ENCODE measurements at places on chromosomes 5 and 9.

GRCh38 chr5:1709171-1709803 is 90.3 kb downstream of the MRPL36 start:
- DNase-seq: no peak

- DNase-seq: no peak
These were observed 109.2 kb downstream of the ANXA2R start for GRCh38 chr5:42930934-42931333.

- DNase-seq: no peak
These were observed 20.8 kb upstream of the CTNNA1 start for GRCh38 chr5:138732466-138732865.

GRCh38 chr5:17434982-17435381 is 63.0 kb upstream of the TAF11L2 start:
- no peak for DNase-seq

GRCh38 chr9:87886933-87887505 is 4.3 kb downstream of the SPATA31E1 start:
- DNase-seq: no peak

- DNase-seq: no peak
These were observed 14.1 kb downstream of the ADRB2 start for GRCh38 chr5:148840531-148840930.

GRCh38 chr5:148855249-148856008 is 29.0 kb downstream of the ADRB2 start:
- no peak for DNase-seq

GRCh38 chr5:163759000-163759704 is 253.7 kb downstream of the MAT2B start:
- no peak for DNase-seq

DNA sequence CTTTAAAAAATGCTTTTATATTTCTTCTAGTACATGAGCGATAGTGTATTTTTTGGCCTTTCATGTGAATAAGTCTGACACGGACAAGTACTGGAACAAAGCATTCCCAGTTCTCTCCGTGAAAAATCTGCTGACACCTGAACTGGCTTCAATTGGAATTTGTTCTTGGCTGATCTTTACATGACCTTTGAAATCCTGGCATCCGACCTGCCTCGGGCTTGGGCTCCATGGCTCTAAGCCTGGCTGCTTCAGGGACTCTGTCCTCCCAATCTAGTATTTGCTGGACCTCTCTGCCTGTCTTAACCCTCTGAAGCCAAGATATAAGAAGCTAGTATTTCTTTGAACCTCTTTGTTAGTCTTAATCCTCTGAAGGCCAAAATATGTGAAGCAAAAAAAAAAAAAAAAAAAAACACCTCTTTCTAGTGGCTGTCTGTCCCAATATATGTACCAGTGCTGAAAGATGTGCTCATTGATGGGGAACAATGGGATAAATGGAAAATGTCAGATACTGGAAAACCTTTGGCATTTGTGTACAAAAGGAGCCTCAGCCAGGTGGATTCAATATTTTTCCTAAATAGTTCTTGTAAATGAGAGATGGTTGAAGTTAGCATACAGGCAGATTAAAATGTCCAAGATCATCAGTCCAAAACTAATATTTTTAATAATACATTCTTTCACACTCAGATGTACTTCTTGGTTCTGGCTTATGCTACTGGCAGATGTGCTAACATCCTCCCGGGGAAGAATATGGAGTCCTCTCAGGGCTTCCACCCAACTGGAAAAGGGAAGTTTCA is 470.6 kb downstream of the TUSC1 start:
- DNase-seq: no peak

DNA sequence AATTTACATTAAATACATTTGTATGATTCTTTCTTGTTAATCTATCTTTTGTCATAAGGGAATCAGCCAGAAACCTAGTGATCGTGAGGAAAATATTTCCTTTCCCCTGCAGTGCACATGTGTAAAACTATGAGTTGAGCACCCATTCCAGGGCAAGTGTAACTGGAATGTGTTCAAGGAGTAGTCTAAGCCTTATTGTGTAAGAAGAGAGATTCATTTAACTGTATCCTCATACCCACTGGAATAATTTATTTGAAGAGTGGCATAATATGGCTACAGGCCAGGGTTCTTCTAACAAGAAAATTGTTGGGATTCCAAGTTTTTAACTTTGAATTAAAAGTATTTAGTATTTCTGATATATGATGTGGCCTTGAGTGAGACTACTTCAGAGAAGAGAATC is 1692.7 kb downstream of the EFNA5 start:
- DNase-seq: no peak

DNA sequence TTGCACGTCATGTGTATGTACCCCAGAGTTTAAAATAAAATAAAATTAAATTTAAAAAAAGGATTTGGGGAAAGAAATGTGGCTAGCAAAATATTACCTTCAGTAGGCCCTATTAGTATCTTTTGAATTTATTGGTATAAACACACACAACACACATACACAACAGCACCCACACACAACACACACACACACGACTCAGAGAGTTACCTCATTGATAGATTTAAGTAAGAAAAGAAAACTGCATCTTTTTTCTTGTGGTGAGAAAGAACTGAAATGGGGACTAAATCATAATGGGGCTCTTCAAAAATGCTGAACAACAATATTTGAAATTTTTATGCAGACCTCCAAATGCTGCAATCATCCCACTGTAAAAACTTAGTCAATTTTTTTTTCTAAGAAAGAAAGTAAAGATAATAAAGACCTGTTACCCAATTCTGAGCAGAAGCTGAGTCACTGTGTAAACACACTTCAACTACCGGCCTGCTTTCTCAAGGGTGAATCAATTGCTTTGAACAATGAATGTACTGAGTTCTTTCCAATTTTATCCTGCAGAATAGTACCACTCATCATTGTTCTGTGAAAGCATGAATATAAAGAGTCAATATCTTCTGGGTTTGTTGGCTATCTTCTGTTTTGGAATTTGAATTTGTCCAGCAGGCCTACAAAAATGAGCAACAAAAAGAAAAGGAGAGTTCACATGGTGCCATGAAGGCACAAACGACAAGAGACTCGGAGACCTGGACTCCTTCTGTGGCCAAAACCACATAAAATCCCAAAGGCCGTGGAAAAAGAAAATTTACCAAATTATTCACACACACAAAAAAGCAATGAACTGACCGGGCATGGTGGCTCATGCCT is 57.9 kb upstream of the CCNG1 start:
- no peak for DNase-seq

DNA sequence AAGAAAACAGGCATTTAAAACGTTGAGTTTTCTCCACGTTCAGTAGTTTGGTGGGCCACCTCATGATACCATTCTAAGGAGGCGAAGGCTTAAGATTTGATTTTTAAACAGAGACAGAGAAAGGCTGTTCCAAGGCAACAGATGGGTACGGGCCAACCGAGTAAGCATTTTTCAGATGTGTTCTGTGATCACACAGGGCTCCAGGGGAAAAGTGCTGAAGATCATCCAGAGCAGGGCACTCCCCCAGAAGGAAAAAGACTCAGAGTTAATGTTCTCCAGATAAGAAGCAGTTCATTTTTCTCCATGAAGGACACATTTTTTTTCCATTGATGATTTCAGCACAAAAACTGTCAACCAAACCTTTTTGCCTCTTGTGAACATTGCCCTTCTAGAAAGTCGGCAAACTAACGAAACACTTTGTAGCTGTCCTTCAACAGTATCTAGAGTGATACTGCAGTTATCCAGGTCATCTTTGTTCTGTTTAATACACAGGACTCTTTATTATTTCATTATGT is 138.7 kb downstream of the ALDH1A1 start:
- DNase-seq: no peak

- DNase-seq: no peak
These were observed 18.1 kb downstream of the IRF1 start for GRCh38 chr5:132472431-132472830.

DNA sequence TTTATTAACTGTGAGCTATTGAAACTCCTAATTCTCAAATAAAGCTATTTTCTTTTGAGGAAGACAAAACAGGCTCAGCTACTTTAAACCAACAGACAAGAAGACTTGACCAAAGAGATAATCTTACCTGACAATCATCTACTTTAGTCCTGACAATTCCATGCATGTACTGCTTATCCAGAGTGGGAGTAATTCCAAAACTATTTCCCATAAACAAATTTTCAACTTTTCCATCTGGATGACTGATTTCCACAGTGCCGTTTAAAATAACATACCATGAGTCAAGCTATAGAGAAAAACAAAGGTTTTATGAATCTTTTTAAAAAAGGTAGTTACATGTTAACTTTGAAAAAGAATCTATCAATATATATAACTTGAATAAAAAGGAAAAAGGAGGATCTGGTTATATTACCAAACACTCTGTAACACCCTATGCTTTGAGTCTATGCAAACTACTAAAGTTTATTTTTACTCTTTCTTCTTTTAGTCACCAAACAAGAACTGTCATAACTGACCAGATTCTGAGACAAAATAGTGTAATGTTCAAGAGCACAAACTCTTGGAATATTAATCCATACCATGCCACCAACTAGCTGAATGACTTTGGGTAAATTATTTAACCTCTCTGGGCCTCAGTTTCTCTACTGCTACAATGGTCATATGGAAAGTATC is 129.7 kb downstream of the RAPGEF6 start:
- no peak for DNase-seq

DNA sequence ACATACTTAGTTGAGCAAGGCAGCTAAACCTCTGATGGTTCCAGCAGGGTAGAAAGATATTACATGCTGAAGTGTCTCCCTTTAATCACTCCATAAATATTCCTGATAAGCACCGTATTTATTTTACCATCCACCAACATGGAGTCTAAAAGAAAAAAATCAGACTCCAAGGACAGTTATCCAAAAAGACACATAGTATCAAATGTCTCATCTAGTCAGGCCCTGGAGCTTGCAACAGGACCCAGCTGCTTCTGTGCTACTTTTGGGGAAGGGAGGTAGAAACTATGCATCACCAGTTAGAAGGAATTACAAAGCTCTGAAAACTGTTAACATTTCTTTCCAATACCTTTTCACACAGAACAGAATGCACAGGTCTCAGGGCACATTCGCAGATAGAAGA is 88.1 kb downstream of the S1PR3 start:
- no peak for DNase-seq

- DNase-seq: no peak
These were observed 9.3 kb downstream of the CCNI2 start for GRCh38 chr5:132756542-132756941.

- no peak for DNase-seq
These were observed 152.6 kb downstream of the CDH18 start for GRCh38 chr5:19835442-19835841.

DNA sequence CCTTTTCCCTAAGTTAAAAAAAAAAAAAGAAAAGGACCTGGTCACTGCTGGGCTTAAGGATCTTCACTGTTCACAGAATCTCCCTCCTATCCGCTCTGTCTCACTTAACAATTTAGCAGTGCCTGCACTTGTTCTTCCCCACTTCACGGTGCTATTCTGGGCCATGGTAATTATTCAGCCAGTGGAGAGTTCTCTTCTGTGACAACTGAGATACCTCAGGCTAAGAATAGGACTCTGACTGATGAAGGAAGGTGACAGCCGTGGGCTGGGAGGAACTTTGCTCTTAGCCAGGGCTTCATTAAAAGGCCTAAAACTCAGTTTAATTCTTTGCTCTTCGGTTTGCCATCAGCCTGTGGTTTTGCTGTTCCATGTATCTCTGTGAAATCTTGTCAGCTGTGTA is 51.9 kb upstream of the ENTREP1 start:
- no peak for DNase-seq

GRCh38 chr5:14183187-14183939 is 40.2 kb downstream of the TRIO start:
- DNase-seq: no peak

DNA sequence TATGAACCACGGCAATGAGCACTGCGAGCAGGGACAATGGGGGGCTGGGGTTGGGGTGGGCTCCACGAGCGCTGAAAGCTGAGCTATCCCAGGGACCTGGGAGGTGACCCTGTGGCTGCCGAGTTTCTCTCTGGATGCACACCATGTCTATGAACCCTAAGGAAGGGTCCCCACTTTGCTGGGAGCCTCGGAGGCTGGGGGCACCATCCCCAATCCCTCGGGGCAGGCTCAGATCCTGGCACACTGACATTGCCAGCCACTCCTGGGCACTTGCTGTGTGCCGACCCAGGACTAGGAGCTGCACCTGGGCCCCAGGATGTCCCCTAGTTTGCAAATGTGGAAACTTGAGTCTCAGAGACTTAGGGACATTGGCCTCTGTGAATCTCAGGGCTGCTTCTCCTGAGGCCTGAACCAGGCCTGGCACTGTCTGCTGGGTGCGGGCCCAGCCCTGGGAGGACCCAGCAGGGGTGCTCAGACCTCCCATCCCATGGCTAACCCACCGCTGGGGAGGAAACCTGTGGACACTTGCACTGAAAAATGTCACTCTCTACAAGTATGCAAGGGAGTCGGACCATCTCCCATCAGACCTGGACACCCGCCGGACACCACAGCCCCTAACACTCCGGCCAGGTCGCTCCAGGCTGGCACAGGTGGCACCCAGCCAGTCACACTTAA is 13.0 kb upstream of the CAMSAP1 start:
- no peak for DNase-seq

DNA sequence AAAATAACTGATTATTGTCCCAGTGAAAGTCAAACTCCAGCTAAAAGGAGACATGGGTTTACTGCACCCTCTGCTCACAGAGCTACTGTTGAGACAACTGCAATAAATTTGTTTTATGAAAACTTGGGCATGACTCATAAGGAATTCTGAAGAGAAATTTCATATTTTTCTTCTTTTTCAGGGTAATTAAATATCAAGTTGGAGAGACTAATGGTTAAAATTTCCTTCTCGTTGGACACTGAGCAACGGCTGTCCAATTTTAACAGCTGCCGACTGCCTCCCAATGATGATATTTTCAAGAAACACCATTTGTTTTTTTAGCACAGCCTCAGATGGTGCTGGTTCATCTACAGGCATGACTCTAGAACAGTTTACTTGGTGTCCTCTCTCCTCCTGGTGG is 259.2 kb upstream of the RGMB start:
- DNase-seq: no peak

GRCh38 chr9:37968228-37968701 is 64.3 kb upstream of the SLC25A51 start:
- peak; percentile 15 for DNase-seq

DNA sequence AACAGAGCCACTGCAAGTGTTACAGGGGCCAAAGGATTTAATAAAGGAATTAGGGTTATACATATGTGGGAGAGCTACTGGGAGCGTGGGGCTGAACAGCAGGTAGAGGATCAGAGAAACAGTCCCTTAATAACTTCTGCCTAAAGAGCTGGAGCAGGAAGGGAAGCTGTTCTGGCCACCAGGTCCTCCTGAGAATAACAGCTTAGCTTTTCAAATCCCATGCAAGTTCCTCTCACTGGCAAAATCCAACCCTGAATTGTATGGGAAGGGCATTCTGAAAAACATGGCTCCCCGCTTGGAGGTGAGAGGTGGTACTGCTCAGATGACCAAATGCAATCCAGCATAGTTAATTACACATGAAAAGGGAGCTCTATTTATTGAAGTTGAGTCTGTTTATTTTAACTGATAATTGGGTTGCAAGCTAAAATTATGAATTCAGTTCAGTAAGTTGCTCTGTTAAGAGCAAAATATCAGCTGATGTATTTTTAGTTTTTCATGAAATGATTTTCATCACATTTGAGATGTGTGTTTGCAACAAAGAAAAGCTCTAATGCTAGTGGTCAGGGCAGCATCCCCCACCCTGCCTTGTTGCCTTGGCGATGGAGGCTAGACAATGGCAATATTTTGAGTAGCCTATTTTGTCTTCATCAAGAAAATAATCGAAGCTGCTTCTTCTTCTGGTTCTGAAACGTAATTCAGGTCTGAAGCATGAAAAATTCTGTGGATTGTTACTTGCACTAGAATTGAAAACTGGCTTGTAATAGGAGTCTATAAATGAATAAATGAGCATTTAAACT is 58.4 kb upstream of the SH3GL2 start:
- DNase-seq: no peak

- DNase-seq: no peak
These were observed 201.4 kb downstream of the BRINP1 start for GRCh38 chr9:119167876-119168275.

GRCh38 chr5:160280384-160281095 is 31.8 kb downstream of the CCNJL start:
- DNase-seq: no peak
